ENCODE measurements at places on chromosomes 6 and 20. TPM values are rescaled to one million over a fixed set of nuclear protein-coding genes. Genes with fewer than 3 reads are reported as not detected.

GRCh38 chr6:13924146-13924948 is 405 bp upstream of the RNF182 start:
- peak; percentile 65 for DNase-seq

The GTSF1L gene
- total RNA-seq = 0.84 TPM

The TPX2 gene
- 0.30 TPM for total RNA-seq

The ADGB gene
- total RNA-seq = not detected

The OOEP gene
- total RNA-seq = 0.97 TPM

The OTOR gene
- total RNA-seq = not detected

DNA sequence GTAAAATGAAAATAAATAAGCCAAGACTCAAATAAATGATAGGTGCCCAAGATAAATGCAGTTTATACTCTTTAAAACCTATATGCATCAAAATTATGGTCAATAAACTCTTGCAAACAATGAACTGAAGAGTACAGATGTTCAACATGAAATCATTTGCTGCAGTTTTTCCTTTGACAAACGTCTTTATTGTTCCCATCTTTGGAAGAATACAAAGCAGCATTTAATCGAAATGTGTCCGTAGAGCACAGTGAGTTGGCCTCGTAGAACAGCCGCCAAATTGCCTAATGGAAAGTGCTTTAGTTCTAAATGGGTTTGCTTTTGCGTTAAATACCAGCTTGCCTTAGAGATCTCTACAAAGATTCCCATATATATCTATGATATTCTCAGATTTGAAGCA is 447.4 kb downstream of the PKHD1 start:
- no peak for DNase-seq

DNA sequence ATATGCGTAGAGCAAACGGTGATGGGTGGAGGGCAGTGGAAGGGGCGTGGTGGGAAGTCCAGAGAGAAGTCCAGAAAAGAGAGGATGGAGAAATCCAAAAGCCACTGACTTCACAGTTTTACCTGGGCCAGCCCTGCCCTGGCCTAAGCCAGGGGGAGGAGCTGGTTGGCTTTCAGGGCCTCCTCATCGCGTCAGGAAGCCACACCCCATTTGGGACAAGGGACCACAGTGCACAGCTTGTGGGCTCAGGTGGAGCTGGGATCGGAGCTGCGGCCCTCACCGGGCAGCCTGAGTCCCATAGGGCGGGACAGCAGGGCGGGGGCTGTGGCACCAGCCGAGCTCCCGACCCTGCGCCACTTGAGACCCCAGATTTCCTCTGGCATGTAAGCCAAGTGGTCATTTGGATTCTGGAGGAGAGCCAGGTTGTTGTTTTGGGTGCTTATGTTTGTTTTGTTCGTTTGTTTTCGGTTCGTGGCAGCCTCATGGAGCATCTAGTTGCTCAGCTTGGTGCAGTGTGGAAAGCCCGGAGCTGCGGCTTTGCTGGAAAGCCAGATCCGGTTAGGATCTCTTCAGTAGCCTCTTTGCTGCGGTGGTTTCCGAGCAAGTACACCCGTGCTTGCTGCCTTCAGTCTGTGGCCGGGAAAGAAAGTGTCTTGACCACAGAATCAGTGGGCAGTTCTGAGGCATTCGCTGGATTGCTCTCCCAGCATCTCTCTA is 42.2 kb downstream of the RIOK1 start:
- DNase-seq = no peak

DNA sequence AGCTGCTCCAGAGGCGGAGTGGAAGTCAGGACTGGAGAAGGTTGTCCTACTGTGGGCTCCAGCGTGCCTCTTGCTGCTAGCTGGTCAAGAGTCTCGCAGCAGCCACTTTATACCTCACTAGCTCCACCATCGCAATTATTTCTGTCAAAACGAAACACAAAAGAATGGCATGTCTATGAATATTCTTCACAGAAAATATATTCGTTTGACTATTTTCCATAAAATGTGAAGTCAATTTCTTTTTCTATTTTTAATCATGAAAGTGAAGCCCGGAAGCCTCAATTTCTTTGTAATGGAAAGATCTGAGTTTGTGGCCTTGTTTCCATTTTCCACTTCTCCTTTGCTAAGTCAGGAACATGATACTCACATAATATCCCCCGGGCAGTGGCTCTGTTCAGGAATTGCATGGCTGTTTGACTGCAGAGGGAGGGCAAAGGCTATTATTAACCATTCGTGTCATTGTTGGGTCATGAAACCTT is 51.7 kb downstream of the DTD1 start:
- no peak for DNase-seq

DNA sequence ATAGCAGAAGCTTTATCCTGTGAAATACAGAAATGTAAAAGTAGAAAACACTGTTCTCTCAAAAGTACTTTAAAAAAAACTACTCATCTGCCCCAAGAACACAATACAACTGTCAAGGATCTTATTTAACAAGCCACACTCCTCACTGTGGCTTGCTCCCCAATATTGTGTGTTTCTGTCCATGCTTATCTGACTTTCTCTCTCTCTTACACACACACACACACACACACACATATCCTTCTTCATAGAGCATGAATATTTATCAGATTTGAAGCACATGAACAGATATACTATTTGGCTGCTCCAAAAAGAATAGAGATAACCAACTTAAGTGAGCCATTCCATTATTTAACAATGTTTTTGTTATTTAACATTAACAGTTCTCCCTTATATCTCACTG is 3.6 kb upstream of the PHIP start:
- no peak for DNase-seq

DNA sequence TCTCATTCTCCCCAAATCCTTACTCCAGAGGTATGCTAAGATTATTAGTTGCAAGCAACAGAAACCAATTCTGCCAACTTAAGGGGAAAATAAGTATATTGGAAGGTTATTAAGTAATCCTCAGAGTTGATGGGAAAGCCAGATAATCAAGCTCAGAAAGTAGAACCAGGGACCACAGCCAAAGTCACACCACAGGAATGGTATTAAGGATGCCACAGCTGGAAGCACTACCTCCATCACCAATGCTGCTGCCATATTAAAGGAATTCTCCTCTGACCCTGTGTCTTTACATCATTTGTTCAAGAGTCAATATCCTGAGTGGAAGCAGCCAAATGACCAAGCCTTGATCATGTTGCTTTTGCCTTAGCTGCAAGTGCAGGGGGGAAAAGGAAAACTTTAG is 9.9 kb downstream of the PROCR start:
- no peak for DNase-seq

GRCh38 chr6:128327890-128328289 is 192.5 kb downstream of the PTPRK start:
- DNase-seq = peak; percentile 49

GRCh38 chr20:45408646-45409213 is 641 bp downstream of the DBNDD2 start:
- DNase-seq = peak; percentile 70

- DNase-seq = no peak
Observed at GRCh38 chr6:128500014-128500413, 20.4 kb downstream of the PTPRK start.

DNA sequence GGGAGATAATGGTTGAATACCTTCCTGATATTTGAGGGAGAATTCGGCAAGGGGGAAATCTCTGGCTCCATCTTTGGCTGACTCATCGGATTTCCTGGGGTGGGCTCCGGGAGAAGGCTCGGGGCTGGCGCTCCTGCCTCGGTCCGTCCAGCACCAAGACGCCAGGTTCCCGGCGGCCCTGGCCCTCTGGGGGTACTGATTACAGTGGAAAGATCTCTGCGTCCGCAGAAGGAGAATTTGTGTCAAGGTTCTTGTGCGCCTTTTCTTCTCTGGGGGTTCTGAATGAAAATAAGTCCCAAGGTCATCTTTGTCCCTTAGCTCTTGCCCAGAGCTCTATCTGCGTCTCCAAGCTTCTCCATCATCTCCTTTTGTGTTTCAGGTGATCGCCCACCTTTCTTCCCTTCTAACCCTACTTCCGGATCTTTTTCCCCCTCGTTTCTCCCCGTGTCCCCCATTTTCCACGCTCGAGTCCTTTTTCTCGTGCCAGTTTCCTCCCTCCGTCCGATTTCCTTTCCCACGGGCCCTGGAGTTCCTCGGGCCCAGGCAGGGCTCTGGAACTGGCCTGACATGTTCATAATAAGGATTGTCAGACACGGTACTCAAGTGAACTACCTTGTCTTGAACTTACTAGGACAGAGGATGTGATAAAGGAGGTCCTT is 11.6 kb downstream of the NRN1 start:
- no peak for DNase-seq

GRCh38 chr6:4567141-4567540 is 209.1 kb upstream of the CDYL start:
- no peak for DNase-seq

DNA sequence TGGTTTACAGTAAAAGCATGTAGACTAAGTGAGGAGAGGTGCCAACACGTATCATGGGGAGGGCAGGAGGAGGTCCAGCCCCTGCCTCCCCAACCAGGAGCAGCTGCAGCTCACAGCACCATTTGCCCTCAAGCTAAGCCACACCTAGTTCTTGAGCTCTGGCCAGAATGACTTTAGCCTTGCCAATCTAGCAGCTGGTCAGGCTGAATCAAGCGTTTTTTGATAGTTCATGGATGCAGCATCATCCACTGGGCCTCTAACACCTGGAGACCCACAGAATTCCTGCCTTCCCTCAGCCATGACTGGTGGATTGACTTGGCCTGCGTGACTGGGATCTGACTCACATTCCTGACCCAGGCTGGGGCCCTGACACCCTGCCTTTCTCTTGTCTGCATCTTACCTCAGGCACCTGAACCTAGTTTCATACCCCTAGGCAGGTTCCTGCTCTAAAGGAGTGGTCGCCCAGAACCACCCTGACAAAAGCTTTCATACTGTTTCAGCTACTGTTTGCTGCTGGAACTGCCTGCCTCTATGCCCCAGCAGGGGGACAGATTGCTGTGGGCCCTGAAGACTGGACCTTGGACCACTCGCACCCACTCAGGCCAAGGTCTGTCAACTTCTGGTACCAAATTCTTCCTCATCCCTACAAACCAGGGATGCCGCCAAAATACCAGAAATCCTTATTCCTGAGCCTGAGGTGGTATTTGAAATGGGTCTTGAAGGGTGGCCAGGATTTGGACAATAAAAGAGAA is 122.3 kb downstream of the QRSL1 start:
- no peak for DNase-seq

DNA sequence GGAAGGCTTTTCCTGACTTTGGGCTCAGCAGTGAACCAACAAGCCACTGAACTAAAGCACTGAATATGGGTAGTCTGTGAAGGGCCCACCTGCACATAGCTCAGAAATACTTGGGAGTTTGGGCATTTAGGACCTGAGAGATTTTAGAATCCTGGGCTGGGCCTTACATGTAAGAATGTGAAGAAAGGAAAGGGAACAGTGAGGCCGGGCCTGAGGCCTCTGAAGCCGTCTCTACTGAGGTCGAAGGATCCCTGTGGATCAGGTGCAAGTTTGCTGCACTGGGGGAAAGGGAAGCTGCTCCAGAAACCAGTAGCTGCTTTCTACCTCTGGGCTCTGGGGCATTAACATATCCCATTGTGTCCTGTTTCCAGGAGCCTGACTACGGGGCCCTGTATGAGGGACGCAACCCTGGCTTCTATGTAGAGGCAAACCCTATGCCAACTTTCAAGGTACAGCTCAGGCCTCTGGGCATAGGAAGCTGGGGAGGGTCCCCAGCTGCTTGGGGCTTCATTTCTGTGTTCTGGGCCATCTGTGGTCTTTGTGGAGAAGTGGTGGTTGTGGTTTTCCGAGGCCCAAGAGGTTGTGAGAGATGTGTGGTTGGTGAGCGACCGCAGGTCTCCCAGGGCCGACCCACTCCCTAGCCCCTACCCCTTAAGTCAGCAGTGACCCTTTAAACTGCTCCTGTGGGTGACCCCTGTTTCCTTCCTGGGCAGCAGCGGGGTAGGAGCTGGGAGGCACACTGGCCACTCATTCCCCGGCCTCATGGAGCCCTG is 30.3 kb downstream of the PLCG1 start:
- DNase-seq = no peak

GRCh38 chr20:62010551-62011402 is 54.9 kb downstream of the TAF4 start:
- DNase-seq = peak; percentile 72

GRCh38 chr6:130262008-130262407 is 39.3 kb upstream of the SAMD3 start:
- DNase-seq = no peak

DNA sequence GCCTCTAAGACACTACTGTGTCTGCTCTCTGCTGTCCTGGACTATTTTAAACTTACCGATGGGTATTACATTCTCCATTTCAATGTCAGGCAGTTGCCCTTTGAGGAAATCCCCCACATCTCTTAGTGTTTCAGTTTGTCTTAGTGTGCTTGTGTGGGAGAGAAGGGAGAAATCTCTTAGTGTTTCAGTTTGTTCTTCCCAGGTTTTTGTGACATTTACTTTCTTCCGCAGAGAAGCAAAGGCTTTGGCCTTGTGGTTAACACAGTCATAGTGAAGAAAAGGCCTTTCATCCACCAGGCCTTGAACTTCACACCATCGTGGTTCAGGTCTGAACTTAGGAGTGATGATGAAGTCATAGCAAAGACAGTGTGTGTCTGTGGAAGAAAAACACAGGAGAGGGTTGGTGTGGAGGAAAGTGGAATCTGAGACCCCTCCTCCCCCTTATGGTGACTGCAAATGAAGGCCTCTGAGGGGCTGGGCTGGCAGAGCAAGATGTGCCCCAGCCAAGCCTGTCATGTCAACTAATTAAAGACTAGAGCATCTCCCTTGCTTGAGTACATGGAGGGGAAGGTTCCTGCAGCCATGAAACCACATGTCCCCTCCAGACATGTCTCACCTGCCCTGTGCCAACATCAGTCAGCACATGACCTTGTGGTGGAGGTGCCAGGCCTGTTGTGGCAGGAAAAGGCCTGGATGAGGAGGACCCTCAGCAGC is 23.9 kb downstream of the RAET1L start:
- DNase-seq = no peak

The SLC22A16 gene
- not detected for total RNA-seq

The TRIM40 gene
- total RNA-seq = not detected

GRCh38 chr20:4041748-4042411 is 26.5 kb upstream of the RNF24 start:
- DNase-seq = no peak

The CST2 gene
- total RNA-seq = not detected

- no peak for DNase-seq
Observed at GRCh38 chr6:170152989-170153388, 137.9 kb downstream of the DLL1 start.

DNA sequence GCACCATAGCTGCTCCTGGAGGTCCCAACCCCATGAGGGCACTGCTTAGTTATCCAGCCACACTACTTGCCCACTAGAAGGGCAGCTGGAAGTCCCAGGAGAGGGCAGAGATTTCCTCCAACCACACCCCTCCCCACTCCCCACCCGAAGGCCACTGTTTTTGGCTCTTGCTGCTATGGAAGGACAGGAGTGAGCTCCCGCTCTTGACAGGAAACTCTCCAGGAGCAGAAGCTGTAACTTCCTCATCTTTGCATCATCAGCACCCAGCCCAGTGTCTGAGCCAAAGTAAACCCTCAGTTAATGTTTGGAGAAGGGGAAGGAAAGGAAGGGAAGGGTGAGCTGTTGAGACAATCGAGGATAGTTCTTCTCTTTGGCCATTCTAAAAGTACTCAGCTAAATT is 120.7 kb downstream of the MTFR2 start:
- no peak for DNase-seq

DNA sequence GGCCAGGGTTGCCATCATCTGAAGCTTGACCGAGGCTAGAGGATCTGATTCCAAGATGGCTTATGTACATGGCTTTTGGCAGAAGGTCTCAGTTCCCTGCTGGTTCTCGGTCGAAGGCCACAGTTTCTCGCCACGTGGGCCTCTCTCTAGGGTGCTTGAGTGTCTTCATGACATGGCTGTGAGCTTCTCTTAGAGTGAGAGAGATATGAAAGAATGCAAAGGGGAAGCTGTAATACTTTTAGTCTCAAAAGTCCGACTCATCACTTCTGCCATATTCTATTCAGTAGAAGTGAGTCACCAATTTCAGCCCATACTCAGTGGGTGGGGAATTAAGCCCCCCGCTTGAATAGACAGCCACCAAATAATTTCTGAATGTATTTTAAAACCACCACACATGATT is 94.2 kb downstream of the UTRN start:
- DNase-seq = no peak

Measured in B cell (primary cell).